ENCODE measurements at places on chromosomes 2 and 18.

- DNase-seq, result no peak
Observed at GRCh38 chr2:146321175-146321574, 1523.7 kb upstream of the ACVR2A start.

- no peak for DNase-seq
Observed at GRCh38 chr2:150985741-150986140, 275.9 kb downstream of the RBM43 start.

- no peak for DNase-seq
Observed at GRCh38 chr2:239502430-239503186, 101.8 kb upstream of the HDAC4 start.

- DNase-seq, result no peak
Observed at GRCh38 chr2:39447266-39448168, 10.4 kb upstream of the MAP4K3 start.

GRCh38 chr2:60359569-60359968, 193.9 kb downstream of the BCL11A start:
- no peak for DNase-seq

DNA sequence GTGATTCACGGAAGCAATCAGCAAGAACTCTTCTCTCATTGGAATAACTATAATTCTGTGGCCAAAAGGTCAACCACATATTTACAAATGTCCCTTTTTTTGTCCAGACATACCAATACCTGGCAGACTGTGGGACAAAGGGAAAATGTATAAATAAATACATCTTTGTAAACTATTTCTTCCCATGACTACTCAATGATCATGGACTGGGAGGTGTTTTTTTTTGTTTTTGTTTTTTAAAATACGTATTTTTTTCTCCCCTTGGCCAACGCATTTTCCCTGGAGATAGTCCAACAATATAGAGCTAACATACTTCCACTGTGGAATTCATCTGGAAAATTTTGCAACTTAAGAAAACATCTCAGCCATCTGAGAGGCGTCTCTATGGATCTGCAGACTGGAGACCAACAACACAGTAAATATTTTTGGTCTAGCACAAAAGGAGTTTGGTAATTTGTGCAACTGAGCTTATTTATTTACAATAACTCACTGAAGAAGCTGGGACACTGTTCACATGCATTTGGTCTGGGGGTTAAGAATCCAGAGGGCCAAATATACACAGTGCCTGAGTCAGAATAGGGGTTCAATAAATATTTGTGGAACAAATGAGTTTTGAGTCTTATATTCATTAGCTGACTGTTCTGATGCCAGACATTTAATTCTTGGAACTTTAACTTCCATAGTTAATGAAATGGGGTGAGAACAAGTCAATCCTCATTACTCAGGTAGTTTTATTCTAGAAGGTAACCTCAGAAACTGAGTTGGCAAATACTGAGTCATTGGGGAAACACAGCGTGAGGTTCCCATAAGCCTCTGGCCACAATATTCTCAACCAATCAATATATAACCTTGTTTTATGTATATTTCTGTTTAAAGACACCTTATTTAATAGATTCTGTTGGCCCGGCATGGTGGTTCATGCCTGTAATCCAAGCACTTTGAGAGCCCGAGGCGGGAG, 36.2 kb downstream of the CCBE1 start:
- no peak for DNase-seq

DNA sequence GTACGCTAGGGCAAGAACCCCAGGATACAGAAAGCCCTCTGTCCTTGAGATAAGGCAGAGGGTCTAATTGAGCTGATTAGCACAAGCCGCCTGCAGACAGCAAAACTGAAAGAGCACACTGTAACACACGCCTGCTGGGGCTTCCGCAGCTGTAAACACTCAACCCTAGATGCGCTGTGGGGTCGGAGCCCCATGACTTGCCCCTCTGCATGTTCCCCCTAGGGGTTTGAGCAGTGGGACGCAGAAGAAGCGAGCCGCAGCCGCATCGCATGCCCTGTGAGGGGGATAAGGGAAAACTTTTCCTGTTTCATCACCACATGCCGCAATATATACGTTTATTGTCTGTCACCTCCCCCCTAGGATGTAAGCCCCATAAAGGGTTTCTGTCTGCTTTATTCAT, 384.6 kb downstream of the PLCL1 start:
- DNase-seq, result no peak

- no peak for DNase-seq
Observed at GRCh38 chr2:227043981-227044380, 120.0 kb downstream of the COL4A4 start.

GRCh38 chr2:239814116-239814860, 210.9 kb downstream of the NDUFA10 start:
- no peak for DNase-seq

DNA sequence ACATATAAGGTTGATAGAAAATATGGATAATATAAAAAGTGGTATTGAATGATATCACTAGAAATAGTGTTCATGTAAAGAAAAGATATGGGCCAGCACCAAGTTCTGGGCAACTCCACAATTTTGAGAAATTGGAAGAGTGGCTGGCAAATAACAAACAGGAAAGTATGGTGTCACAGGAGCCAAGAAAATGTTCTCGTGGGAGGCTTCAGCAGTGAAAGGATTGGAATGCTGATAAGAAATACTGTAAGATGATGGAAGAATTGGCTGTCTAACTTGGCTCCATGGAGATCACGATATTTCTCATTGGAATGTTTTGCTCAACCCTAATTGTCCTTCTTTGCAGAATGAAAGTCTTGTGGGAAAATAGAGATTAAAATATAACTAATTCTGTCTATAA, 856.8 kb downstream of the DPP10 start:
- DNase-seq, result no peak

DNA sequence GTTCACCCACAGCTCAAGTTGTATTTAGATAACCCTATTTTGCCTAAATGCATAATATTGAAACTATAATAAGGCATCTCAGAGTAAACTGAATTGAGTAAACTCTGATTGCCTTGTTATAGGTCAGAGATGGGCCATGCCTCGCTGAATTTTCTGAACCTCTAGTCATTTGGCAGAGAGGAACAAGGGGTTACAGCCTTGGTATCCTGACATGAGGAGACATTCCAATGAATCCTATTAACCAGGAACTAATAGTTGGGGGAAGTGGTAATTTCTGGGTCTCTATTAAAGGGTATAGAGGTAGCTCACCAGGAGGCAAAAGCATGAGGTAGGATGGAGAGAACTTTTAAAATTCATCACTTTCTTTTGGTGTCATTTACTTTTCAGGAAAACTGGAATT, 227.4 kb upstream of the CHST9 start:
- no peak for DNase-seq

- no peak for DNase-seq
Observed at GRCh38 chr2:41922177-41922576, 125.6 kb upstream of the PKDCC start.

DNA sequence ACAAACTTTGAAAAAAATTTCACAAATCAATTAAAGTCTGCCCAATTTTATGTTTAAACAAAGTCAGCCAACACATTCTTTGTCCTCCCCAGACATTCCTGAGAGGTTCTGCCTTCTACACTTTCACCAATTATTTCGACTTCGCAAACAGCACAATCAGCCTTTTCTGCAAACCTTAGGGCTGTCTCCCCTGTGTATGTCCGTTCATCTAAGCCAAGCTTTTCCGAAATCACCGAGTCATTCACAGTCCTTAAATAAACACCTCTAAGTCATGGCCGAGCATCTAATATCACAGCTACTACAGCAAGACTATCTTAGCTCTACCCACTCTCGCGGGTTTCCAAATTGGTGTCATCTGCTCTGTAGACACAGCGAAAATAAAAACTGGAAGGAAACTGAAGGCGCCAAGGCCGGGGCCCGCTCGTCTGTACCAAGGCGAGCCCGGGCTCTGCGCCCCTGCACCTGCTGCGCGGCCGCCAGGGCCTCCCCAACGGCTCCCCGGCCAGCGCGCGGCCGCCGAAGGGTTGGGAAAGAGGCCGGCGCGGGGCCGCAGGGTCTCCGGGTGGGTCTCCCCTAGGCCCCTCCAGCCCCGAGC, 730 bp downstream of the ODC1 start:
- DNase-seq, result no peak

DNA sequence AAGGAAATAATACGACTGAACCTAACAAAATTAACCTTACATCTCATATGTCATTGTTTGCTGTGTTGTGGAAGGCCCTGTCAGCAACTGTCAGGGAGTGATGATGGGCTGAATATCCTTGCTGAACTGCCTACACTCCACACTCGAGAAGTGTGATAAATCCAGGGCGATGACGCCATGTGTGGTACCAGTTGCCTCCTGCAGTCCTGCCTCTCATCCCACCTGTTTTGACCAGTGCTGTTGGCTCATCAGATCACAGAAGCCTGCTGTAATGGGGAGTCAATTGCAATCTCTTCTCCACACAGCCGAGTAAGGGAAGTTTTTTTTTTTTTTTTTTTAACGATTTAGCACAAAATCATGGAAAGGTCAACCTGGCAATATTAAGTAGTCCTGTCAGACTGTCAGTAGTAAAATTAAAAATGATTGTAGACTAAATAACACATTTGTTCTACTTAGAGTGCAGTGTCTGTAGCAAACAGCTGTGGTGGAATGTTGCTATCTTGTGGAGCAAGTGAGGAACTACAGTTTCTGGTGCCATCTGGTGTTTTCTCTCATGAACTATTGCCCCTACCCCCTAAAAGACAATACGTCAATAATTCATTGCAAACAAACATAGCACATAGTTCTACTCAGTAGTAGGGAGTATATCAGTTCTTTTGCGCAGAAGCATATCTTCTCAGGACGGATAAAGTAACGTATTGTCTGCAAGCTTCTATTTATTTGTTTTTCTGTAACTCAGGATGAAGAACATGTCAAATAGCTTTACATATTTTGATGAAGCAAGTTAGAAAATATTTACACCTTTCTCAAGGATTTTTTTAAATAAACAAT, 347.6 kb downstream of the CTNNA2 start:
- DNase-seq, result no peak

DNA sequence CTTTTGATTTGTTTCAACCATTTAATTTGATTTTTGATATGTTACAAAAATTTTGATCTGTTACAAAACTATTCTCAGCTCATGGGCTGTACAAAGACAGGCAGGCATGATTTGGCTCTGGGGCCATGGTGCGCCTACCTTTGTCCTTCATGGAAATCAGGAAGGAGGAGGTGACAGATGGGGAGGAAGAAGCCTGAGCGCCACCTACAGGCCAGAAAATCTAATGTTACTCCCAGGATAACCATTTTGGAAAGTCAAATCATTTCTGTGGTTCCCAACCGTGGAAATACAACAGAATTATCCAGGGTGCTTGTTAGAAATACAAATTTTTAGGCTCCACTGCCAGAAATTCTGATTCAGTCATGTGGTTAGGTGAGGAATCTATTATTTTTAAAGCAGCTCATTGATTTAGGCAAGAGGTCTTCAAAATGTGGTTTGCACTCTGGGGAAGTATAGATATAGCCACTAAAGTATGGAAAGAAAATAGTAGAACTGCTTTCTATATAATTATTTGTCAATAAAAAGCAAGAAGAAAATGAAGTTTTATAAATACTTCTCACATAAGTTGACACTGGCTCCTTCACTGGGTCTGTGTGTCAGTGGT, 93.9 kb downstream of the EVA1A start:
- DNase-seq, result no peak

GRCh38 chr2:59925321-59925720, 628.1 kb downstream of the BCL11A start:
- no peak for DNase-seq

DNA sequence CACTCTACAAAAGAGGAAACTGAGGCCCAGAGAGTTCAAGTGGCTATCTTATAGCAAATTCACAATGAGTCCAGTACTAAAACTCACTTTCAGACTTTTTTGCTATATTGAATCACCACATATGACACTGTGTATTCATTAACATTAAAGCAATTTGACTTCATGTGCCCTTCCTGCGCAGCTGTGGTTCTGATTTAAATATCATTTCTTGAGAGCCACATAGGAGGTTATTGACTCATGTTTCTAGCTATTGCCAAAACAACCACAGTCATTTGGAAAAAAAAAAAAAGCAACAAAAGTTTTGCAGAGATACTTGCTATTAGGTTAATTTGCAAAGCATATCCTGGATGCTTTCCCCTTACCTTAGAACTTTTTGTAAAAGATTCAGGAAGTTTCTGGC, 341.2 kb downstream of the PIK3C3 start:
- DNase-seq, result no peak

DNA sequence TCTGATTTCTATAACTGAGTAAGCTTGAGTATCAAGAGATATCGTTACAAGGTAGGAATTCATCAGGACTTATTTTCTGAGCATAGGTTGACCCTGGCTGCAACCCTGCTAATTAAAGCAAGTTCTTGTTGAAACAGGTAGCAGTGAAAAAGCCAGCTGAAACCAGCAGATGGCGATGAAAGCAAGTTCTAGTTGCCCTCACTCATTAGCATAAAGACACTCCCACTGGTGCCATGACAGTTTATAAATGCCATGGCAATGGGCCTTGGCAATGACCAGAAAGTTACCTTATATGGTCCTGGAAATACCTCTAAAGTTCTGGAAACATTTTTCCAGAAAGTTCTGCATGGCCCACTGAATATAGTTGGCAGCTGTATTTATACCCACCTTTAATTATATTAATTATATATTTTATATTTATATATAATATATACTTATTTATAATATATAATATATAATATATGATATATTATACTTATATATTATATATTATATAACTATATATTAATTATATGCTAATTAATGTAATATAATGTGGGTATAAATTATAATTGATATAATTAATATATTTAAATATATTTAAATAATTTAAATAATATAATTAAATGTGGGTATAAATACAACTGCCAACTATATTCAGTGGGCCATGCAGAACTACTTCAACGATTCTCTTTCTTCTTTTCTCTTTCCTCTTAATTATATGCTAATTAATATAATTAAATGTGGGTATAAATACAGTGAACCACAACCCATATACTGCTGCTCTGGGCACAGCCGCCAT, 188.0 kb downstream of the CDH7 start:
- no peak for DNase-seq

- DNase-seq, result no peak
Observed at GRCh38 chr2:30865243-30865642, 58.0 kb upstream of the CAPN13 start.

DNA sequence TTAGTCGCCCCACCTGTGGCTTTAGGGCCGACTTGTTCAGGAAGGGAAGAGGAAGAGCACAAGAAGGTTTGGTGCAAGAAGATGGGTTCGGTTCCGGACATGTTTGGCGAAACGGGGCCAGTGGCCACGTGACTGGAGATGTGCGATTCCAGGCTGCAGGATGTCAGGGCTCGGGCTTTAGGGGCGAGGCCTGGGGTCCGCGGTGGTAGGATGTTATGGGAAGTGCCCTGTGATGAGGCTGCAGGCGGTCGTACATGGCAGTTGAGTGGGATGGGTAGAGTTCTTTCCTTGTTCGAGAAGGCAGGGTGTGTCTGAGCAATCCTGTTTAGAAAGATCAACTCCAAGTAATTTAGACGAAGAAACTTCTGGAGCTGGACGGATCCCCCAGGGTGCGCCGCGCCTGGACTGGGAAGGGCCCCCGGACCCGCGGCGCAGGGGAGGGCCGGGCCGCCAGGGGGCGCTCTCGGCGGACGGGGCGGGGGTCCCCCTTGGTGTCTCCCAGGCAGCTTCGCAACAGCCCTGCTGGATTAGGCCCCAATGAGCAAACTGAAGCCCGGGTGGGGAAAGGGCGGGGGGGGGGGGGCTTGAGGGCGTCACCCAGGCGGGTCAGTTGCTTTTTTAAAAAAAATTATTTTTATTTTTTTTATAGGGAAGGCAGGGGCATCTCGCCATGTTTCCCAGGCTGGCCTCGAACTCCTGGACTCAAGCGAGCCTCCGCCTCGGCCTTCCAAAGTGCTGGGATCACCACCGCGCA, 17.2 kb upstream of the SDC1 start:
- DNase-seq, result no peak

Data from stimulated activated CD8-positive, alpha-beta memory T cell treated with anti-CD3 and anti-CD28 coated beads, Interleukin-7, amount 100 ng/mL, for 1 hour (primary cell).